Liver (tissue), 10 donors: ENCODE measurements at places on chromosomes 5 and 9. TPM values are rescaled to one million over a fixed set of nuclear protein-coding genes. Genes with fewer than 3 reads are reported as not detected.
A peak's percentile ranks its signal among the peaks of the same experiment; 100 is the strongest.

Gene ZNF608
- 3.9 TPM for total RNA-seq

Gene FCN2
- total RNA-seq: 124 TPM

Gene RNF130
- total RNA-seq: 24.9 TPM

Gene KCTD16
- 0.05 TPM for total RNA-seq

Gene UBAP2
- total RNA-seq: 12.6 TPM

Gene CEP120
- total RNA-seq: 11.0 TPM

DNA sequence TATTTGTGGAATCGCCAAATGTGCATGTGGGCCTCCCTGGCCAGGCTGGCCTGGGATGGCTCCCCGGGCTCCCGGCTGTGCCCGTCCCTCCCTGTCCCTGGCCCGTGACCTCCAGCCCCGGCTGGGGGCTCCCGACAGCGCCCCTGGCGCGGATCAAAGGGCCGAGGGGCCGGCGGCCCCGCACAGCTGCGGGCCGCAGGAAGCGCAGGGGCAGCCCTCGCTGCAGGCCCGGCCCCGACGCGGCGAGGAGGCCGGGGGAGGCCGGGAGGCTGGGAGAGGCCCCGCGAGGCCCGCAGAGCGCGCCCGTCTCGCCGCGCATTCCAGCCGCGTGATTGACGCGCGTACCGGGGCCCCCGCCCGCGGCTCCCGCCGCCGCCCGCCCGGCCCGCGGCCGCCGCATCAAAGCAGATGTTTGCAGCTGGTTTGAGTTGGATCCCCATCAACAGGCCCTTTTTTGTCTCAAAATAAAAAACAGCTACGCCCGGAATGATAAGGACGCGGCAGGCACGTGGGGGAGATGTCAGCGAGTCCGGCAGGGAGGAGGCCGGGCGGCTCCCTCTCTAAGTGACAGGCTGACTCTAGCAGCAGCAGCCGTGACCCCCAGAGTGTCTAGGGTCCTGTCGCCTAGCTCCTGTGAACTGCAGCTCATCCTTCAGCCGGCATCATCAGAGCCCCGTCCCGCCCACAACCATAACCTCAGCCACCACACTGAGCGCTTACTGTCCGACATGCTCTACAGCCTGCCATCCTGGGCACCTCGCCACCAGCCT is 69.4 kb downstream of the LMX1B start:
- no peaks in the 10 kb centered on the region for H3K27me3 ChIP-seq
- H3K4me1 ChIP-seq: no peaks in the 10 kb centered on the region
- no peak for DNase-seq
- no peak overlapping the region for H3K27ac ChIP-seq

DNA sequence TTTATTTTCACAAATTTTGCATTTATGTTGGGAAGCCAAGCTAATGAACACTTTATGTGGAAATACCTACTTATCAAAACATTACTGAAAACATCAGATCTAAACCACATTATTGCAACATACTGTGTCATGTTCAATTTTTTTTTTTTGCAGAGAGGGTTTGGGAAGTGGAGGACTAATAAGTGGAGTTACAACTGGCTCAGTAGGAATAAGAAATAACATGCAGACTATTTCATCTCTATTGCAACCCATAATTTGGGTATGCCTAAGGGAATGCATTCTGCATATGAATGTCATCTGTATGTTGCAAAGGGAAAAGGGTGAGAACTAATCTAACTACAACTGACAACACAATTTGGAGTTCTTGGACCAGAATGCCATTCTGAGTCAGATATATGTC is 41.8 kb downstream of the APC start:
- no peak overlapping the region for H3K27ac ChIP-seq
- H3K27me3 ChIP-seq: no peaks in the 10 kb centered on the region
- no peak overlapping the region for H3K4me3 ChIP-seq
- peaks cover 5% of the 10 kb centered on the region for H3K36me3 ChIP-seq

GRCh38 chr5:36214436-36214835 is 27.3 kb downstream of the NADK2 start:
- DNase-seq: no peak
- no peak overlapping the region for H3K4me3 ChIP-seq
- H3K4me1 ChIP-seq: no peaks in the 10 kb centered on the region
- H3K27me3 ChIP-seq: no peaks in the 10 kb centered on the region

DNA sequence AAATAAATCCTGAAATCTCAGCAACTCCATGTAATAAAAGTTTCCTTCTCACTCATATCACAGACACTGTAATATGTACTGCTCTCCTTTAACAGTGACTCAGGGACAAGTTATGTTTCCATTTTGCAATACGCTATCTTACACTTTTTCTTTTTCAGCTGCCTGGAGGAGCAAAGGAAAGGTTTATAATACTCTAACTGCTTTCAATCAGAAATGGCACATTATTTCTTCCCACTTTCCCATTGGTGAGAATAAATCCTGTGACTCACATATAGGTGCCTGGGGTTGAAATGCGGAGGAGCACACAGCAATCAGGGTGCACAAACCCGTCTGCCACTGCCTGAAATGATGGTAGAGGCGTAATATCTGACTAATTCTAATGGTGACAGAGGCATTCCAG is 186.6 kb downstream of the HINT1 start:
- no peak overlapping the region for H3K4me3 ChIP-seq
- no peaks in the 10 kb centered on the region for H3K4me1 ChIP-seq
- H3K36me3 ChIP-seq: no peaks in the 10 kb centered on the region
- DNase-seq: no peak
- H3K27ac ChIP-seq: no peak overlapping the region

DNA sequence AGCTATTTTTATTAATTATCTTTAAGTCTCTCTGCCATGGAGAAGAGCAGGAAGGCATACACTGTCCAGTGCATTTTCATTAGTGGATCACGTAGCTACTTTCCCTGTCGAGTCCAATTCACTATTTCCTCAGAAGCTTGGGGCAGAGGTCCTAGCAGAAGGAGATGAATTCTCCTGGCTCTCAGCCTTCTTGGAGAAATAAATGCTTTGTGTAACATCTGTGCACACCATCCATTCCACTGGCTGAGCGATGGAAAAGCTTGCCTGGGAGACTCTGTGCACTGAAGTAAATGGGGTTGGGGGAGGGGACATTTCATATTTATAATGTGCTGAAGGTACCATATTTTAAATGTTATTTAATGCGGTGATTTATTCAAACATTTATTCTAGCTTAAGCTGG is 23.4 kb downstream of the PROP1 start:
- H3K36me3 ChIP-seq: no peaks in the 10 kb centered on the region
- H3K4me1 ChIP-seq: no peaks in the 10 kb centered on the region
- no peak overlapping the region for H3K27ac ChIP-seq
- no peaks in the 10 kb centered on the region for H3K27me3 ChIP-seq
- no peak overlapping the region for H3K4me3 ChIP-seq

- peaks cover 36% of the 10 kb centered on the region for H3K36me3 ChIP-seq
- peak overlapping the region; percentile 96 for H3K4me3 ChIP-seq
- peak overlapping the region; percentile 96 for H3K27ac ChIP-seq
Observed at GRCh38 chr9:125240649-125240999, 519 bp downstream of the HSPA5 start.

GRCh38 chr5:56154732-56155484 is 78.2 kb downstream of the ANKRD55 start:
- H3K4me3 ChIP-seq: no peak overlapping the region
- no peak for DNase-seq
- H3K27me3 ChIP-seq: no peaks in the 10 kb centered on the region
- H3K36me3 ChIP-seq: no peaks in the 10 kb centered on the region
- H3K27ac ChIP-seq: no peak overlapping the region

DNA sequence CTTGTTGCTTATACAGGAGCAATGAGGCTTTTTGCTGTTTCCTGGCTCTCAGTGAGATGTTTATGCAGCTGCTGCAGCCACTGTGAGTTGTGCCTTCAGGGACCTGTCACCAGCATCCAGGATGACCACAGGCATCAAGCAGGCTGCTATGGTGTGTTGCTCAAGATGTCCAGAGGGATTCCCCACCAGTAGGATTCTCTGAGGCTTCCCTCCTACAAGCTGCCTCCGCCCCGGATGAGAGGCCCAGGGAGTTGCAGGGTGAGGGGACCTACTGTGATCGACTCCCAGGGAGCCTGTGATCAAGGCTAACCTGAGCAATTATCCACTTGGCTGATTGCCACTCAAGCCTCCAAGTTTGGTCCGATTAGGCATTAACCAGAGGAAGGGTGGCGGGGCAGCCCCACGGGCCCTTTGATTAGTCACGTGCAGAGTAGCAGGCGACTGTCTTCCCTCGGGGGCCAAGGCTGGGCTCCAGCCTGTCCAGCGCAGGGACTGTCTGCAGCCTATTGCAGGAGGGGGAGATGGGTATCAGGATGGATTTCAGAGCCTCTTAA is 1.8 kb upstream of the FAT2 start:
- H3K4me3 ChIP-seq: no peak overlapping the region
- no peak overlapping the region for H3K27ac ChIP-seq
- DNase-seq: peak; percentile 38
- H3K36me3 ChIP-seq: no peaks in the 10 kb centered on the region

DNA sequence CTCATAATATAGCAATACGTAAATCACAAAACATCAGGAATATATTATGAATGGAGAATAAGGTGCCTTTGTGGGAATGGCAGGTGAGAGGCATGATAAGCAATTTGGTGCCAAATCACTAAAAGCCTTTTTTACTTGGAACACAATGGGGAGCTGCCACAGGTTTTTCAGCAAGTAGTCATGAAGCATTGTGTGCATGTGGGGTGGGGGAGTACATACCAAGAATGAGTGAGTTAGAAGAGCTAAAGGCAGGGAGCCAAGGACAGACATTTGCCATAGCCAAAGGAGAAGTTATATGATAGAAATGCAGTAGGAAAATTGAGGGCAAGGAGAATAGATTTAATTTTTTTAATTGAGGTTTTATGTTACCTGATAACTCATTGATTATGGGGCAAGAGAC is 445.0 kb upstream of the SMC2 start:
- H3K27ac ChIP-seq: no peak overlapping the region
- no peaks in the 10 kb centered on the region for H3K27me3 ChIP-seq
- no peak overlapping the region for H3K4me3 ChIP-seq
- no peak for DNase-seq
- no peaks in the 10 kb centered on the region for H3K4me1 ChIP-seq

DNA sequence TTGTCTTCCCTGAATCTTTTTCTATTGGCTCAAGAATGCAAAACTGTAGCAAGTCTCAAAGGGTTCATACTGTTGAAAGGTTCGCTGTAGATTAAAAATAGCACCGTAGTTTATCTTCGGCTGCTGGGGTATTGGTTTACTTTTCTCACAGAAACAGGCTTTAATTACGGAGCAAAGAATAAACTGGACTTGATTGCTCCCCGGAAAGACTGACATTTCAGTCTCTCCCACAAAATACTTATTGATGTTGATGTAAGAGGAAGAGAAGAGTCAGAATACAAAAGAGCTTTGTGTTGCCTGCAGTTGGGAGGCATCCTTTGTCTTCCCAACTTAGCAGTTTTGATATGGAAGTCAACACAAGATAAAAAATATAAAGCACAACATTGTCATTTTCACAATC is 183.9 kb upstream of the DMAC1 start:
- H3K4me3 ChIP-seq: no peak overlapping the region
- H3K27me3 ChIP-seq: no peaks in the 10 kb centered on the region
- DNase-seq: no peak

DNA sequence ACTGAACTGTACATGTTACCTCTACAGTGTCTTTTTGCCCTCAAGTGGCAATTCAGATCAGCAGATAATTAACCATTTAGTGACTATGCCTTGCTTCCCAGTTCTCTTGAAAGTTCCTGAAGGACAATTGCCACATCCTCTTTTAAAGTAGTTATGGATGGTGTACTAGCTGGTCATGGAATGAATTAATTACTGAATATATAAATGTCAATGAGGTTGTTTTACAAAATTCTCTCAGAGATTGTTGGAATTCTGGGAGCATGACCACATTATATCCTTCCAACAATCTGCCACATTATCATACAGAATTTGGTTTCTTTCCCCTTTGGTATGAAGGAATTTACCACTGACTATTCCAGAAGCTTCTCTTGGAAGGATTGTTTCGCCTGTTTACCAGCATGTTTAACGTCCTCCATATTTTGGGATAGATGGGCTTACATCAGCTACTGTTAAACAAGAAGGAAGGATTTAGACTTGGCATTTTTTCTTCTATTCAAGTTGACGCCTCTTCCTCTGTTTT is 176.4 kb downstream of the CD180 start:
- H3K27ac ChIP-seq: no peak overlapping the region
- DNase-seq: no peak
- H3K4me3 ChIP-seq: no peak overlapping the region
- peaks cover 27% of the 10 kb centered on the region for H3K4me1 ChIP-seq

DNA sequence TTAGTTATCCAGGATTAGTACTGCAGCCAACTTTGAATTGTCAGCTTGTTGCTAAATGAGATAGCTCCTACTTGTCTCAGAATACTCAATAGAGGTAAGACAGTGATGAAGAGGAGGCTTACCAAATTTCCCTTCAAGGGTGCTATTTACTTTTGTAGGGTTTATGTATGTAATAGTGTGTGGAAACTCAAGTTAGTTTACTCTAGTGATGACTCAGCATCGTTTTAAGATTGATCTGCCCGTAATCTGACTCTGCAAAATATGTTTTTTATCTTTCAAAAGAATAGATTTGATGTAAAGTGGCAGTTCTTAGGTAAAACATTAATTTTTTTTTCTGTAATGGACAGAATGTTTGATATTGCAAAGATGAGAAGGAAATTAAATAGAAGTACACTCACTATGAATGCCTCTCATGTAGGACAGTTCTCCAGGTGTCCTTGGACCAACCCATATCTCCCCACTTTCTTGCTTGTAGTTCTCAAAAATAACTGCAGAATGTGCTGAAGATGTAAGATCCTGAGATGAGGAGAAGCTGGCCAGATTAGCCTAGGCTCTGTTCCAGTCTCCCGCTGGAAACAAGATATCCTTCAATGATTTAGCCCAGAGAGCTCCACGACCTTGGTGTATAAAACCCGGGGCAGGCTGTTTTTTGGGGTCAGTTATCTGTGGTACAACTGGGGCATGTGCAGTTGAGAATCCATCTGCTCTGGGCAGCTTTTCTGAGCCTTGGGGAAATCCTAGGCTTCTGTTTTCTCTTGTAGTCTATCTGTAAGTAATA is 24.4 kb upstream of the MROH2B start:
- no peaks in the 10 kb centered on the region for H3K27me3 ChIP-seq
- no peaks in the 10 kb centered on the region for H3K36me3 ChIP-seq
- no peak overlapping the region for H3K27ac ChIP-seq
- H3K4me1 ChIP-seq: no peaks in the 10 kb centered on the region
- no peak overlapping the region for H3K4me3 ChIP-seq
- DNase-seq: no peak

DNA sequence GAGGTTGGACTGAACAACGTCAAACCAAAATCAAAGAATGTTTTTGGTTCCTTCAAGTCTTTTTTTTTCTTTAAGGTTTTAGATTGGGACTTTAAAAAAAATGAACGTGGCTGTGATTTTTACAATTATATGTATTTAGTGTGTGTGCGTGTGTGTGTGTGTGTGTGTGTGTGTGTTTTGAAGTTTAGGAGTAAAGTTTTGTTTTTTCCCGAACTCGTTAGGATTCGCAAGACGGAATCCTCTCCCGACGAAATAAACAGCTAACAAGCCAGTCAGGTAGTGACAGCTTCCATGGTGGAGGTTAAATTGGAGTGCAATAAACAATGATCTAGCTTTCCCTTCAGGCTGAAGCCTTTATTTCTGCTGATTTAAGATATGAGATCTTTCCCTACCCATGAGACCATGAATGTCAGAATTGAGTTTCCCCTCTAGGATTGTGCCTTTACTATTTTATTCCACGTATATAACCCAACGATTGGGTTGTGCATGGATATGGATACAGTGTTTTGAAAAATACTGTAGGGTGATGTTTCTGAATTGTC is 1.2 kb downstream of the KIAA1958 start:
- peak overlapping the region; percentile 71 for H3K27ac ChIP-seq
- peak overlapping the region; percentile 81 for H3K4me3 ChIP-seq
- peaks cover 30% of the 10 kb centered on the region for H3K4me1 ChIP-seq
- H3K27me3 ChIP-seq: no peaks in the 10 kb centered on the region
- DNase-seq: no peak

GRCh38 chr5:88634014-88634413 is 249.0 kb downstream of the MEF2C start:
- no peaks in the 10 kb centered on the region for H3K36me3 ChIP-seq
- no peak for DNase-seq
- no peak overlapping the region for H3K27ac ChIP-seq
